CD4-positive, alpha-beta T cell (primary cell): ENCODE measurements at places on chromosomes 11 and 22.

DNA sequence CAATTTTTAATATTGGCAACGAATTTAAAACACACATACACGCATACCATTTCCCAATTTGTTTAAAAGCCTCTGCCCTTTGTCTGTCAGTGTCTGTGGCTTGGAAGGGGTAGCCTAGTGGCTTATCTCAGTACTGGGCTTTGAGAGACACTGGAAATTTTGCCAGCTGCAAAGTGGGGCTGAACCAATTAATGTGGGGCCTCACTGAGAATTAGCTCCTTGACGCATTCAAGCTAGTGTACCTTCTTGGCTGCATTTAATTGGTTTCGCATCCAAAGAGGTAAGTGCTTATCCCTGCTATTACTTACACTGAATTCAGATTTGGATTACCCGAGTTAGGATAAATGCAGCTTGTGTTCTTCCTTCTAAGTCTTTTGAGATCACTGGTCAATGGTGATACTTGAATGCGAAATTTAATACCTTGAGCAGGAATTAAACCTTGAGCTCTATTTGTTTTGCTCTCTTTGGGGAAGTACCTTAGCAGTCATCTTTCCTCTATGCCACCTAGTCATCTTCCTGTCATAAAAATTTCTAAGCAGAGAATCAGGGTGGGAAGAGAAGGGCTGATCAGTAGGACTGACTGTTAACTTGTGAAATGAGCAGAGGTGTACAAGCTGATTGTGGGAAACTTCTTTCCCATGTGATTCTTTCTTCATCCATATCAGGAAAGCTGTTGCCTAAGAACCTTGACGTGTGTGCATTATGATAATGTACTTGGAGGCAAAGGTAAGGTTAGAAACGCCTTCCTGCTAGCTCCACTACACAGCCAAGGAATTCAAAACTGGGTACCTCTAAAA is 187.7 kb upstream of the E2F8 start:
- DNase-seq, result no peak

- peak; percentile 78 for DNase-seq
Measured at GRCh38 chr22:39490135-39490798, 11.8 kb upstream of the MIEF1 start.

DNA sequence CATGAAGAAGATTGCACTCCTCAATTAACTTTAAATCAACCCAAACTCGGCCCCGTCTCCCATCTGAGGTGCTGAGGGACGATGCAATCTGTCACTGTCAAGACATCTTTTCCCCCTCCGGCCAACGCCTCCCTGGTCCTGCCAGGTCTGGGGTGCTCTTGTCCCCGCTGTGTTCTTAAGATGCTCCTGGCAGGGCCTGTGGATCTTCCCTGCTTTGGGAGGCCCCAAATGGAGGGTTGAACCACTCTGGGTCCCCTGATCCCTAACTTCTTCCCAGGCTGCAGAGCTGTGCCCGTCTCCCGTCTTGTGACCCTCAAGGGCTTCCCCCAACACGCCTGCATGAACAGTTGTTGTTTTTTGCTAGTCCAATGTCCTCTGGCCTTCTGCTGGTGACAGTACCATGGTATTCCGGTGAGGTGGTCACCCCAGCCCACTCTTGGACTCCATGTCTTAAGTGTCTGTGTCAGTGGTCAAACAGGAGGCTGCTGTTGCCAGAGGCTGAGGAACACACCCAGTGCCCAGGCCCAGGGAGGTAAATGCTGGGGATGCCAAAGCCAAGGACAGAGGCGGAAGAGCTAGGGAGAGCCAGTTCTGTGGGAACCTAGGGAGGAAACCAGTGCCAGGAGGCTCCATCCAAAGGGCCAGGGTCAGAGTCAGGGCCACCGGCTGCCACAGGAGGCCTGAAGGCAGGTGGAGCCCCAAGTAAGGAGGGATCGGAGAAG is 70.6 kb upstream of the SHANK2 start:
- no peak for DNase-seq

DNA sequence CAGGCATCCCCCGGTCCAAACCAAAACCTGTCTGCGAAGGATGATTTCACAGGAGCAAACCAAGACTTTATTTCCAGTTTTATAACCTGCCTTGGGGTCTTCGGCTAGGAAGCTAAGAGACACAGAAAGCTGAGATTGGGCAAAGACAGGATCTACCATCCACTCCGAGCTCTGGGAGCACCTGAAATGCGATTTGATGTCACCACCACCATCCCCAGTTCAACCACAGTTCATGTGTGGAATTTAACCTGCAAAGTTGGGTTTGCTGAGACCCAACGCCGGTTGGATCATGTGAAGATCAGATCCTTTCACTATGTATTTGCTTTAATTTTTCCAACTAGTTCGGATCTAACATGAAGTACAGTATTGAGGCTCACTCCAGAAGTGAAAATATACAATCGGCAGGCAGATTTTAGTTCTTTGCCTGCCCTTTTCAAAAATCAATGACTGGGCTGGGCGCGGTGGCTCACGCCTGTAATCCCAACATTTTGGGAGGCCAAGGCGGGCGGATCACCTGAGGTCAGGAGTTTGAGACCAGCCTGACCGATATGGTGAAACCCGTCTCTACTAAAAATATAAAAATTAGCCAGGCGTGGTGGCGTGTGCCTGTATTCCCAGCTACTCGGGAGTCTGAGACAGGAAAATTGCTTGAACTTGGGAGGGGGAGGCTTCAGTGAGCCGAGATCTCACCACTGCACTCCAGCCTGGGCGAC is 1.4 kb upstream of the C11orf24 start:
- no peak for DNase-seq

GRCh38 chr11:82701847-82702520 is 31.7 kb downstream of the FAM181B start:
- no peak for DNase-seq

DNA sequence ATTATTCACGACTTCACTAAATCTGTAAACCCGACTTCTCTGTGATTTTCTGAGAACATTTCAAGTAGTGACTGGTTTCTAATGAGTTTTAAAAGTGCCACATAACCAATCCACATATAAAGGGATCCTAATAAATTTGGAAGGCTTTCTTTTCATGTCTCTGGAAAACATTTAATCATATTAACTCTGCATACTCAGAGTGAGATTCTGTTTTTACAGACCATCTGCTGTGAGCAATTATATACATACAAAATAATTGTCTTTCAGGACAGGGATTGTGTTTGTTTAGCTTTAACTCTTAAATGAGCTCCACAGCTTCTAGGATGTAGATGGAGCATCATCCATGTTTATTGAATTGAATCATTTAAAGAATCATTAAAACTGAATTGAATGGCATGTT is 65.1 kb downstream of the PRMT3 start:
- no peak for DNase-seq
